ENCODE measurements at places on chromosomes 7 and 10.

DNA sequence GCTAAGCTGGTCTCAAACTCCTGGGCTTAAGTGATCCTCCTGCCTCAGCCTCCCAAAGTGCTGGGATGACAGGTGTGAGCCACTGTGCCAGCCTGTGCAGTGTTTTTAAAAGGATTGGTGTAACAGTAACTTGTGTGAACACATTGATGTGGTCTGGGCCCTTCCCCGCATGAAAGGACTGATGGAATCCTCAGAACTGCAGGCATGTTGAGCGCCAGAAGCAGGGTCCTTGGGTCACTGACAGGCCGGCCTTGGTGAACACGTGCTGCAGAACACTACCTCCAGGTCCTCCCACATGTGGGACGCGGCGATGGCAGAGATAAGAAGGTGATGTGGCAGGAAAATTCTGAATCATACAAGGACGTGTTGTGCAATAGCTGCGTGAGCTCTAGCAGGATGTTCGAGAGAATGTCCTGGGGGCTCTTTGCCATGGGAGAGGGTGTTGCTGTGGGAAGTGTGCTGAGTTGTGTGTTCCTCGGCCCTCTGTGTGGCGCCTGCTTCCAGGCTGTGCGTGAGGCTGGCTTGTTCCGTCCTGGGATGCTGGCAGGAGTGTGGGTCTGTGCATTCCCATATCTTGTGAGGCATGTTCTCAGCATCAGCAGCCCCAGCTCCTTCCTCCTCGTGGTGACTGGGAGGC lies 68.2 kb downstream of the DNAJB6 start:
- no peak for DNase-seq

DNA sequence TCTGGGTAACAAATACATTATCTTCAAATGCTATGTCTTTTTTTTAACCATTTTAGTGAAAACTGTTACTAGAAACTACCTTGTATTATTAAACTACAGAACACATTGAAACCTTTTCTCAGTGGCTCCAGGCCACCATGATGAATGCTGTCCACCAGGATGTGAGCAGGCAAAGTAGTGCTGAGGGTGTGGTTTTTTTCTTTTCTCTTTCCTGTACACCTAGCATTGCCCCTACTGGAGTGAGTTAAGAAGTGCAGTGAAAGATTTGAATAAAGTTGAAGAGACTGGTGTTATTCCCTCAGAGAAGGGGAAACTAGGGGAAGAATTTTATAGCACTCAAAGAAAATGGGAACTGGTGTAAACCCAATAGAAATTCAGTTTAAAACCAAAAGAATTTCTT lies 120.0 kb upstream of the SAMD8 start:
- DNase-seq, result no peak

GRCh38 chr7:116071629-116072028 lies 41.1 kb upstream of the TFEC start:
- DNase-seq, result no peak

DNA sequence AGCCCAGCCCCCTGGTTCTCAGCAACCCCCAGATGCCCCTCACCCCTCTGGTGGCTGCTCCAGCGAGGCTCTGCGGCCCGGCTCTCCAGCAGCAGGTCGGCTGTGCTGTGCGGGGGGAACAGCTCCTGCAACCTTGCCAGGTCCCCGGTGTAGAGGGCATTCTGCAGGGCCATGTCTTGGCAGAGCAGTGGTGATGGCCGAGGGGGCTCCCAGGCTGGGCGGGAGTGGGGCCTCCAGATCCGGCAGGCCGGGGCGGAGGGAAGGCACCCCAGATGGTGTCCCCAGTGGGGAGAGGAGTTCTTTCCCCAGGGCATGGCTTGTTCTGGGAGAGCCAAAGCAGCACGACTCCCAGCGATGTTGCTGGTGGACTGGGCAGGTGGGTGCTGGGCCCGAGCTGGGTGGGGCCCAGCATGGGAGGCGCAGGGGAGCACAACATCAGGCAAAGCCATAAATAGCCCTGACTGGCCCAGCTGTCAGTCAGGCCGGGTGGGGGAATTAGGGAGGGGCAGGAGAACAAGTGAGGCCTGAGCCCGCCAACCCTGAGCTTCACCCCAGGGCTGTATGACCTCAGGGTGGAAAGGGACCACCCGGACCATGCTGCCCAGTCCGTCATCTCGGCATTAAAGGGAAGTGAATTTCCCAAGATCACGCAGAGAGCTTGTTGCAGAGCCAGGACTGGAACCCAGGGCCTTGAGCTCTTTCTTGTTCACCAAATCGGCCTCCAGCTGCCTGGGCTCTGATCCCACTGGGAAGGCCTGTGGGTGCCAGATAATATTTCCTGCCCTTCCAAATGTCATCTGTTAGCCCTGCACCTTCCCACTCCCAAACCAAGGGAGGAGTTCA lies 580 bp upstream of the ASB10 start:
- DNase-seq, result no peak

- DNase-seq, result no peak
Measured at GRCh38 chr7:124013306-124013705, 19.6 kb downstream of the TMEM229A start.
